ENCODE measurements at places on chromosomes 4 and X.

DNA sequence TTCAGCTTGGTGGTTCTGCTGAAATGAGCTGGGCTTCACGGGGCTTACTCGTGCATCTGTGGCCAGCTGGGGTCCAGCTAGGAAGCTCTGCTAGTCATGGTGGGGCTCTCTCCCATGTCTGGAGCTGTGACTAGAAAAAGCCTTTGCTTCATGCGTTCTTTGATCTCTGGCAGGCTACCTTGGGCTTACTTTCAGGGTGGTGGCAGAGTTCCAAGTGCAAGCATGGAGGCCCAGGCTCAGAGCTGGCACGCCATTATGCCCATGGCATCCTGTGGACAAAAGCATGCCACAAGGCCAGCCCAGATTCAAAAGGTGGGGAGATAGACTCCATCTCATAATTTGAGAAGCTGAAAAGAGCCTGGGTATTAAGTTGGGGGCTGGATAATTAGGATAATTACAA is 55.4 kb upstream of the GBA3 start:
- DNase-seq: no peak

GRCh38 chrX:108000751-108001150 is 18.6 kb upstream of the TEX13B start:
- DNase-seq: no peak

GRCh38 chrX:9241427-9241826 is 207.5 kb upstream of the FAM9B start:
- no peak for DNase-seq

- no peak for DNase-seq
Measured at GRCh38 chr4:109298279-109299010, 4.0 kb downstream of the COL25A1 start.

DNA sequence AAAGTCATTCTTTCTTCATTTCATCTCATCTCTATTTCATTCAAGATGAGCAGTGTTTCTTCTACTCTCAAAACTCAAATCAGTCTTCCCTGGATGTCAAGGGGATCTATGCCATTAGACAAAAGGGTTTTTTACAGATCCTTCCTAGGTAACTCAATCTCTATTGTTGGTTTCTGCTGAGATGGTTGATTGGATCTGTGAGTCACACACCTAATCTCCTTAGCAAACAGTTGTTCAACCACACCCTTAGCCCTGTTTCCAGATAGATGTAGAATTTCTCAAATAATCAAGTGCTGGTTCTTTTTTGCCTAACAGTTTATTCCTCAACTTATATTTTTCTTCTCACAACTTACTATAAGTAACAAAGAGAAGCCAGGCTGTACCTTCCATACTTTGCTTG is 200.5 kb downstream of the KDR start:
- no peak for DNase-seq
